ENCODE measurements at places on chromosomes 4 and X.

DNA sequence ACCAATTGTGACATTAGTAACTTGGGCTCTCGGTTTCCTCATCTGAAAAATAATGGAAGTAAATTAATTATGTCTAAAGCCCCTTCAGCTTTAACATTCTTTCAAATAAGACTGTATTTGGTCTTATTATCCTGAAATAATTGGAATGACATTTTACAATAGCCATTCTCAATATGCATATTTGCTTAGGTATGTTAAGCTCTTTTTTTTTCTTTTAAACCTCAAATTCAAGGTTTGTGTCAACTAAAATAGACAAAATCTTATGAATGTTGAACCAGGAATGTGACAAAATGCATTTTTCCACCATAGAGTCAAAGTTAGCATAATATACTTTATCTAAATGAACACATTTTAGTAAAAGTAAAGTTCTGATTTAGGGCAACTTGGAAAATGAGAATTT is 34.4 kb upstream of the TET2 start:
- no peak for DNase-seq

DNA sequence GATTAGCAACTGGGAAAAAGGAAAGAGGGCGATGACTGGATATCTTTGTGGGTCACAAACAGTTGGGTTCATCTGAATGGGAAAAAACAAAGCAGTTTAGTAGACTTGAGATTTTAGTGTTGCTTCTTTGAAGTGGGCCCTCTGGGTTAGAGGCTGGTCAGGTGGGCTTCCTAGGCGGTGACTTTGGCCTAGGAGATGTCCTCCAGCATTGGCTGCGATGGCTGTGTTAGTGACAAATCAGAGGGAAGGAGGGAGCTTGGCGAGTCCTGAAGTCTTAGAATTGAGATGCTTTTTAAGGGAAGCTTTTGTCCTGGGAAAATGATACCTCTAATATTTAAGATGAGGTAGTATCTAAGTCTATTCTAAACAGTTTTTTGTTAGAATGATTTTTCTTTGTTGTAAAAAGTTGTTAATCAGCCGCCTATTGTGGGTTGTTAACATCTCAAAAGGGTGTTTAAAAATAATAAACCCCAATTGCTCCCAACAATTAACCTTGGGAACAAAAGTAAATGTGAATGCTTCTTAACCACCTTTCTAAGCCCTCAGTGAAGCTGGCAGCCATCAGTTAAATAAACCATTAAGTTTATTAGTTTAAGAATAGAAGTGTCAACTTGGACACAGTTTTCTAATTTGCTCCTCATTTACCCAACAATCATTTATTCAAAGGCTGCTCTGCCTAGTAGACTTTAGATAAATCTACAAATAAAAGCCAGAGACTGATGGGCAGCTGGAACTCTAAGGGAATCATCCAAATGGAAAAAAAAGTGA is 31.7 kb downstream of the DLG3 start:
- no peak for DNase-seq

- DNase-seq: no peak
Observed at GRCh38 chr4:156476359-156476758, 495.2 kb downstream of the PDGFC start.

DNA sequence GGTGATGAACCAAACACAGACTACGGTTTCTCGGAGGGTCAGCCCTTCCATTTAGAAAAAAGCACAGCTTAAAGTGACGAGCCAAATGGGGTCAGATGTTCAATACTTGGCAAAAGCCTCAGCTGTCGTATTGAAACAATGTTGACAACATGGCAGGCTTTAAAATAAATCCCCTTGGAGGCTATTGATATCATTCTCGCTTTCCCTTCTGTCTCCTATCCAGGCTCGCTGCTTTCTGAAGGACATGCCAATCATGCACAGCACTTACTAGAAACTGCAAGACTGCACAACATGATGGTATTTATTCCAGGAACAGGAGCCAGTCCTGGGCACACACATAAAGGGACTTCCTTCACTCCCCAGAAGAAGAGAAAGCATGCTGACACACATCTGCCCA is 137.9 kb downstream of the SLC7A11 start:
- DNase-seq: no peak

DNA sequence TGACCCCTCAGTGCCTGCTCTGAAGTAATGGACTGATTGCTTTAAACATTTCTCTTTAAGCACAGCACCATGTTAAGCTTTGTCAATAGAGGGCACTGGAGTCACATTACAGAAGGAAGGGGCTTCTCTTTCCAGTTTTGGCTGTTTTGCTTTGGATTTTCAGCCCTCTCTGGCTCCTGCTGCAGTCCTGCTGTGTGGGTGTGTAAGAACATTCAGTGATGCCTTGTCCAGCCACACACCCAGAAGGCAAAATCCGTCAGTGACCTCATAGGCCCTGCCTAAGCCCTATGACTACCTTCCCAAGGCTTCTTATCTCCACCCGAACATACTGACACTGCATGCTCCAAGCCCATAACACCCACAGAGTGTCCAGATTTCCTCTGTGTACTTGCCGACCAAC is 215.3 kb upstream of the CTSO start:
- DNase-seq: no peak

- DNase-seq: no peak
Observed at GRCh38 chrX:47658301-47658683, 688 bp downstream of the UXT start.

GRCh38 chr4:57691370-57691769 is 581.2 kb upstream of the IGFBP7 start:
- DNase-seq: no peak

- no peak for DNase-seq
Observed at GRCh38 chrX:10030570-10030969, 63.4 kb downstream of the CLDN34 start.

- DNase-seq: no peak
Observed at GRCh38 chrX:253451-254297, 27.5 kb upstream of the PLCXD1 start.

DNA sequence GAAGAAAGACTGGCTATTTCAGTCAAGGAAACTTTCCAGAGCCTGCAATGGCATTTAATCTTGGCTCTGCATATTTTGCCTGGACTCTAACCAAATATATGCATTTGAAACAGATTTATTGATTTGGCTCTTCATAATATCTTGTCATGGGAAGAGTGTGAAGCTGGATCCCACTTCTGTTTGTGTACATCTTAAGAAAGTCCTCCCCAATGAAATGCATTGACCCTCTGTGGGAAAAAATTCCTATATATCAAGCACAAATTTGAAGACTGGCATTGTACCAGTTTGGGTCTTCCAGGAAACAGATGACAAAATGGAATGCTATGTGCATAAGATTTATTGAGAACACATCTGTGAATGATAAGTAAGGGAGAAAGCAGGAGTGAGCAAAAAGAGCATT is 897.3 kb upstream of the TENM3 start:
- DNase-seq: no peak

- DNase-seq: no peak
Observed at GRCh38 chrX:153871946-153872878, 13.8 kb downstream of the L1CAM start.

DNA sequence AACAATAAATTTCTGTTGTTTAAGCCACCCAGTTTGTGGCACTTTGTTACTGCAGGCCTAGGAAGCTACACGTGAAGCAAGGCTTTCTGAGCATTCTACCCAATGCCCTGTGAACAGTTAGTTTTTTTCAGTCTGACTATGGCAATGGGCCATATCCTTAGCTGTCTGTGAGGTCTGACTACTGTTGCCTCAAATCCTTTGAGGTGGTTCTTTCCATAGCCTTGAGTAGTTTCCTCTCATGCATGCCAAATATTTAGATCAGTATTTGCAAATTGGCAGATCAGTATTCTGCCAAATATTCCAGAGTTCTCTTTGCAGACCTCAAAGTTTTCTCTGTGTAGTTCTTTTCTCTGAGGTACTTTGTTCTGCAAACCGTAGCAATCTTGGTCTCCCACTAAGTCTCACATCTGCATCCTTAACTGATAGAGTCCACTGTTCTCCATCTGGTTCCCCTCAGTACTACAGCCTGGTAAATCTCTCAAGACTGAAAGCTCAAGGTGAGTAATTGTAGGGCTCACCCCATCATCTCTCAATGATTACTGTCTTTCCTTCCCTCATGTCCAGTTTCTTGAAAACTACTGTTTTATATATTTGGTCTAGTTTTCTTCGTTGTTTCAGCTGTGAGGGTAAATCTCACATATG is 984.9 kb upstream of the INTU start:
- no peak for DNase-seq

DNA sequence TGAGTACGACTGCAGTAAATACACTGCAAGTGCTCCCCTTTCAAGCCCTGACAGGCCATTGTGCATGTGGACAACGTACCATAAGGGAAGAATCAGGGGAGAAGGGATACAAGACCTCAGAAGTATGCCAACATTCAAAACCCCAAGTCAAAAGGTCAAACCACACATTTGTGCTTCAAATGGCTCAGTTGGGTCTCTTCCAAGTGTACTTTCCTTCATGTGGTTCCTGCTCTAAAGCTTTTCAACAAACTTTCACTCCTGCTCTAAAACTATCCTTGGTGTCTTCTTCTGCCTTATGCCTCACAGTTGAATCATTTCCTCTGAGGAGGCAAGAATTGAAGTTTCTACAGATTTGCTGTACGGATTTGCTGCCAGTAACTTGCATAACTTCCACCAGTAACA is 305.7 kb upstream of the SLIT2 start:
- no peak for DNase-seq

DNA sequence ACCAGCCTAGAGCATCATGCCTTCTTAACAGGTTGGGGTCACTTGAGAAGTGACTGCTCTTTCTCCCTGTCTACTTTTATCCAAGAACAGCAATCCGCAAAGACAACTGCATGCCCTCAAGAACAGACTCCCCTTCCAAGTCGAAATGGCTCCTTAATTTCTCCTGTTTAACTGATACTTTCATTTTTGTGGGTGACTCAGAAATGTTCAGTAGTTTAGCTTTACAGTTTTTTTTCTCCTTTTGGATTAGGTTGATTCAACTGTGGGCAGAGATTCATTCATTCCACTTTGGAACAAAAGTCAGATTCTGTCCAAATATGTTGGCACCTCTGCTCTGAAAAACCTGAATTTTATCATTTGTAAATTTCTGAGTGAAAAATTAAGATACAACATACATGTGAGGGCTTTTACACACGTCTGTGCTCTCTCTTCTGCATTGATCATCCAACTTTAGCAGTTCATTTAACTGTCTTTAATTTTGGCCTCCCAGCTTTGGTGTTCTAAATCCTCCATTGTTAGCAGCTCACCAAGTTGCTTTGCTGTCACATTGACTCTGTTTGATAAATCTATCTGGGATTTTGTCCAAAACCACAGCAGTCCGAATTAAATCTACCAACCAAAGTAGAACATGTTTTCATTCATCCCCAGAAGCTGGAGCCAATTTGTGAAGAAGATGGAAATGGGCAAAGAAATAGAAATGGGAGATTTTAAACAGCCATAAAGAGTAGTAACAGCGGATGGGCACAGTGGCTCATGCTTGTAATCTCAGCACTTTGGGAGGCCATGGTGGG is 50.0 kb downstream of the HOPX start:
- no peak for DNase-seq

- DNase-seq: no peak
Observed at GRCh38 chrX:106950381-106950780, 30.2 kb downstream of the CLDN2 start.

- DNase-seq: no peak
Observed at GRCh38 chr4:42415281-42415680, 18.0 kb downstream of the SHISA3 start.

GRCh38 chr4:74133786-74134499 is 24.0 kb upstream of the MTHFD2L start:
- no peak for DNase-seq

Measured in stimulated activated CD8-positive, alpha-beta memory T cell treated with anti-CD3 and anti-CD28 coated beads, Interleukin-7, amount 100 ng/mL, for 1 hour (primary cell).